Activated CD8-positive, alpha-beta memory T cell treated with anti-CD3 and anti-CD28 coated beads for 4 hours (primary cell): ENCODE measurements at places on chromosomes 1 and 21.
A peak's percentile ranks its signal among the peaks of the same experiment; 100 is the strongest.

DNA sequence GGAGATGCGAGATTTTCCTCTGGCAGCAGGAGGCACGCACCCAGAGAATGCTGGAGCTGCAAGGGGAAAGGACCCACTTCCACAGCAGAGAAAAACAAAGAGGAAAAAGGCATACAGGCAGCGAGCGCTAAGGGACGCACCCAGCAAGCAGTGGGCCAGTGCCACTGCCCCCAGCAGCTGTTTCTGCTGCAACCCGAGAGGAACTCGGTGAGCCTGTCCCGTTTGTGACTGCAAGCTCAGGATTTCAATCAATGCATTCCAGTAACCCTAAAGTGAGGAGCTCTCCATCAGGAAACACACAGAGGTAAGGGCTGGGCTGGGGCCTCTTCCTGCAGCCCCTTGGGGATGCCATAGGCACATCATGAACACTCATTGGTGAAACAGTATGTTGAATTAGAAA lies 58.7 kb downstream of the ACP6 start:
- DNase-seq = no peak

- no peak for DNase-seq
Measured at GRCh38 chr1:161427733-161428516, 60.2 kb upstream of the CFAP126 start.

GRCh38 chr1:59199719-59200376 lies 97.0 kb upstream of the FGGY start:
- no peak for DNase-seq

DNA sequence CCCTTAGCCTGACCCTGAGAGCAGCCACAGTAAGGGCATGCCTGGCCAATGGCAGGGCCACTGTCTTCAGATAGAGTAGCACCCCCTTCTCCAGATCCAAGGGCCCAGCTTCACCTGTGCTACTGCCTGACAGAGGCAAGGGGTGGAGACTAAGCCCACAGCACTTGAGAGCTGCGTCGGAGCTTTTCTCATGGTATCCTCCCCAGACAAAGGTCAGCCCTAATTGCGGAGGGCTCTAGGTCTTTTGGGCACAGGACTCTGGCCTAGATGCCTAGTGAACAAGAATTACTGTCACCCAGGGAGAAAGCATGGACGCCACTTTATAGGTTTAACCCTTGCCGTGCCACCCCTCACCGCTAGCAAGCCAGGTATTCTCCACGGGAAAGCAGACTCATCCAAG lies 15.1 kb downstream of the KCNC4 start:
- no peak for DNase-seq

DNA sequence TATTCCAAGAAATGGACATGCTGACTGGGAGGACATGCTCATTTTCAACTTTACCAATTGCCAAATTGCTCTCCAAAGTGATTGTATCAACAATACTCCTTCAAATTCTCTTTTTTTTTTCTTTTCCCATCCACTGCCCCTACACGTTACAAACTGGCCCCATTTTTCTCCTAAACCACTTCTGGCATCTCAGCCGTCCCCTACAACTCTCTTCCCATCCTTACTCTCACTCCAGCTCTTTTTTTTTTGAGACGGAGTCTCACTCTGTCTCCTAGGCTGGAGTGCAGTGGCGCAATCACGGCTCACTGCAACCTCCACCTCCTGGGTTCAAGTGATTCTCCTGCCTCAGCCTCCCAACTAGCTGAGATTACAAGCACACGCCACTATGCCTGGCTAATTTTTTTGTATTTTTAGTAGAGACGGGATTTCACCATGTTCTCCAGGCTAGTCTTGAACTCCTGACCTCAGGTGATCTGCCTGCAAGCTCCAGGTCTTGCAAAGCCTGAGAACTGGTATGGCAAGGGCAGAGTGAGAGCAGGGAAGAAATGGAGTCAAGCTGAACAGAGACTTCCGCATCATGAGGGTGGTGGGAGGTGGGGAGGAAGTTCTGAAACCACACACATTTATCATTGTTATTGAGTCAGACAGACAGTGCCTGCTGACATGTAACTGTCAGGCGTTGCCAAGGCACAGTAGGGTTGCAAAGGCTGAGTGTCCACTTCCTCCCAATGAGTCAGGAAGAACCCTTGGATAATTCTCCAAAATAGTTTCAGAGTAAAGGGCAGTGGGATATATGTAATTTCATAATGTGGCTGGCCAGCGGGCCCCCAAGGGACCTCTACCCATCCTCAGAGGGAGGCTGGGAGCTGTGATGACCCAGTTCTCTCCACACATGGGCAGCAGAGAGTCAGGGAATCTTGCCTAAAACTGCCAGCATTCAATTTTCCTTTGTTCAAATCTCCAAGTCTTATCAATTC lies 17.4 kb downstream of the CELA3A start:
- DNase-seq = peak; percentile 48

- DNase-seq = no peak
Measured at GRCh38 chr1:4801192-4801924, 146.9 kb downstream of the AJAP1 start.

- no peak for DNase-seq
Measured at GRCh38 chr1:223500560-223501425, 107.6 kb downstream of the CCDC185 start.
